EH (cell line): ENCODE measurements at places on chromosomes 2 and 18.
A peak's percentile ranks its signal among the peaks of the same experiment; 100 is the strongest.

GRCh38 chr18:54675076-54675475 lies 84.0 kb downstream of the DYNAP start:
- peak; percentile 18 for DNase-seq

GRCh38 chr18:75654851-75655751 lies 227.6 kb upstream of the SMIM21 start:
- DNase-seq: no peak

- DNase-seq: no peak
Observed at GRCh38 chr2:71082402-71083252, 14.2 kb downstream of the NAGK start.

DNA sequence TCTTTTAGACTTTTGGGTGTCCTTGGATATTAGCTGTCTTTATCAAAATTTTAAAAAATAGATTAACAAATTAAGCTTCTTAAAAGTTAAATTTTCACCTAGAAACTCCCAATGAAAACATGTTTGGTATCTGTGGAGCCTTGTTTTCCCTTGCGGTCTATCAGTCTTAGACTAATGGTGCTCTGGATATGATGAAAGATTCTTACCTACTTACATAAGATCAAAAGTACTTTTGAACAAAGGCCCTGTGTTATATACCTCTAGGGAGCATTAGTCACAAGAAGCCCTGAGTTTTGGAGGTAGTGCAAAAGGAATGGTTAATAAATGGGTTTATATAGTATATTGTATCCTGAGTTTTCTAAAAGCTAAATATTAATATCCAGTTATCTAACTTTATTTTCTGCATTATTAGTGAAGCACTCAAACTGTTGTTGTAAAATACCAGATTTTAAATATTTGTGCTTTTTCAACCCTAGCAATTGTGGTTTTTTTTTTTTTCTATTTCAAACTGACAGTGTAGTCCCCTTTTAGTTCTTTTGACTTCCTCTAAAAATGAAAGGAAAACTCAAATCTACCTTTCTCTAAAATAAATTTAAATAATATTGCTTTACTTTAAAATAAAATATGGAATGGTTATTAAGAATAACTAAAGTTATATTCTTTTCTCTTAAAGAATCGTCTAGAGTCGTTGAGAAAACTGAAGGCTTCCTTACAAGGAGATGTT lies 18.1 kb downstream of the NDC80 start:
- no peak for DNase-seq

DNA sequence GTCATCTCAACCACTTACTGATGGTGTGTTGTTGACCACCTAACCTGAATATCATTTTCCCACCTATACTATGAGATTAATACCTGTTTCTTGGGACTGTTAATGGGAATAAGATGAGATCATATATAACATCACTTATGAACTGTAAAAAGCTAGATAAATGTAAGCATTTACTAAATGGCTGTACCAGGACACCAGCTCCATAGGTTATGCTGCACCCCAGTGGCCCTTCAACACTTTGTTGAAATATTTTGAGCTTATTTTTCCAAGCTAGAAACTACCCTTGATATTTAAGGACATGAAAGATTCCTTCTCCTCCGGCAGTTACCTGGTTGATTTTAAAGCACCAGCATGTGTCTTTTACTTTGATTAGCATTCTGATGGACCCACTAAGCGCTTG lies 138.0 kb upstream of the CDCA7 start:
- DNase-seq: no peak

DNA sequence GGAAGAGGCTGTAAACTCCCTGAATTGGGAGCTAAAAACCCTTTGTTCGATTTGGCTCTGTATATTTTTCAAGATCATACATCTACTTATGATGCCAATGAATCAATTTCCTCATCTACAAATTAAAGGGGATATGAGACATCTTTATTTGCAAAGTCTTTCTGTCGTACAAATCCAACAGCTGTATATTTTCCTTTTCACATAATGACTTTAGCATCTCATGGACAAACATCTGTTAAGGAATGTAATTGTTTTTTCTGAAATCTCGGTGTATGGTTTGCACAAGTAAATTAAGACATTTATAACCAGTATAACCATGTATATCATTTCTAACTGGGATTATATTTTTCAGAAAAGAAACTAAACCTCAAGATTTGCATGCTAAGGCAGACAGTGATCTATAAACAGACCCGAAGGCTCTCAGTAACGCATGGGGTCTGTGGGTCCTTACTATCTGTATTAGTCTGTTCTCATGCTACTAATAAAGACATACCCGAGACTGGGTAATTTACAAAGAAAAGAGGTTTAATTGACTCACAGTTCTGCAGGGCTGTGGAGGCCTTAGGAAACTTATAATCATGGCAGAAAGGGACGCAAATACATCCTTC lies 130.8 kb downstream of the SLC8A1 start:
- DNase-seq: no peak
